CD4-positive, alpha-beta memory T cell (primary cell): ENCODE measurements at places on chromosomes 16 and 17. TPM values are rescaled to one million over a fixed set of nuclear protein-coding genes. Genes with fewer than 3 reads are reported as not detected.

- peak overlapping the region; percentile 81 for H3K27ac ChIP-seq
- H3K36me3 ChIP-seq, result no peaks in the 10 kb centered on the region
- H3K4me1 ChIP-seq, result peaks cover 29% of the 10 kb centered on the region
- peak; percentile 81 for DNase-seq
- peak overlapping the region; percentile 67 for H3K4me3 ChIP-seq
- H3K27me3 ChIP-seq, result no peaks in the 10 kb centered on the region
Measured at GRCh38 chr17:59105852-59106462, 723 bp downstream of the TRIM37 start.

The CPNE7 gene
- 4.0 TPM for total RNA-seq

DNA sequence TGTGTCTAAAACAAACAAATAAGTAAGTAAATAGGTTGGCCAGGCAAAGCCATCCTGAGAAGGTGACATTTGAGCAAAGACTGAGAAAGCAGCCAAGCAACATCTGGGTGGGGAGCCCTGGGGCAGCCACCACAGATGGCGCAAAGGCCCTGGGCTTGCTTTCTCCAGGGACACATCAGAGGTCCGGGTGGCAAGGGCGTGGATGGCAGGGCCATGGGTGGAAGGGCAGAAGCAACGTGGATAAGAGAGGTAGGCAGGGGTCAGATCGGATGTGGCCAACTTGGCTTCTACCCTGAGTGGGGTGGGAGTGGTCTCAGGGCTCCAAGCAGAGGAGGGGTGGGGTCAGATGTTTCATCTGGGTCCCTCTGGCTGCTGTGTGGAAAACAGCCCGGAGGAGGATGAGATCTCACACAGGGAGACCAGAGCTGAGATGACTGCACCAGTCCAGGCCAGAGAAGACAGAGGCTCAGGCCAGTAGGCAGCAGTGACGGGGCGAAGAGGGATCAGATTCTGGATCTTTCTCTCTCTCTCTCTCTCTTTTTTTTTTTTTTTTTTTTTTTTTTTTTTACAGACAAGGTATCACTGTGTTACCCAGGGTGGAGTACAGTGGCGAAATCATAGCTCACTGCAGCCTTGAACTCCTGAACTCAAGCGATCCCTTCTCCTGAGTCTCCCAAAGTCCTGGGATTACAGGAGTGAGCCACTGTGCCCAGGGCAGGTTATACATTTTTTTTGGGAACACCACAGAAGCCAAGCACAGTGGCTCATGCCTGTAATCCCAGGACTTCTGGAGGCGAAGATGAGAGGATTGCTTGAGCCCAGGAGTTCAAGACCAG is 6.1 kb upstream of the SPN start:
- no peak for DNase-seq
- H3K4me1 ChIP-seq, result peaks cover 33% of the 10 kb centered on the region
- no peaks in the 10 kb centered on the region for H3K36me3 ChIP-seq
- no peak overlapping the region for H3K4me3 ChIP-seq
- H3K27me3 ChIP-seq, result no peaks in the 10 kb centered on the region

DNA sequence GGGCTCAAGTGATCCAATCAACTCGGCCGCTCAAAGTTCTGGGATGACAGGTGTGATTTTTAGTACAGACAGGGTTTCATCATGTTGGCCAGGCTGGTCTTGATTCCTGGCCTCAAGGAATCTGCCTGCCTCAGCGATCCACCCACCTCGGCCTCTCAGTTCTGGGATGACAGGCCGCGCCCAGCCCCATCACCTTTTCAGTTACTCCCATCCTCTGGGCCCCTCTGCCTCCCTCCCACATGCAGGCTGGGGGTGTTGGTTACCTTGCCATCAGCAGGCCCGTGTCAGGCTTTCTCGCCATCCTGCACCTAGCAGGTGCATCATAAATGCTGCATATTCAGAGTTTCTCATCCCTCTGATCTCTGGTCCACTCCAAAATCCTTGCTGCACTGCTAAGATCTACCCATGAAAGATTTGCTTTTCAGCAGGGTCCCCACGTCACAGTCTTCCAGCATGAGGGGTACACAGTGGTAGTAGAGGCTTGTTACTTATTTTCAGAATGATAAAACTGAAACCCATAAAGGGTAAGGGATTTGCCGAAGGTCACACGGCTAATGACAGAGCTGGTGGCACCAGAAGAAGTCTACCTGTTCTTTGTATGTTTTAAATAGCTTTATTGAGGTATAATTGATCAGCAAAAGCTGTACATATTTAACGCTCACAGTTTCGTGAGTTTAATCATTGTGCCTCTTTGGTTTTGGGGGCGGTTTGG is 16.6 kb downstream of the PMM2 start:
- H3K27me3 ChIP-seq, result no peaks in the 10 kb centered on the region
- peaks cover 71% of the 10 kb centered on the region for H3K36me3 ChIP-seq
- peaks cover 13% of the 10 kb centered on the region for H3K4me1 ChIP-seq
- H3K27ac ChIP-seq, result no peak overlapping the region
- DNase-seq, result no peak

DNA sequence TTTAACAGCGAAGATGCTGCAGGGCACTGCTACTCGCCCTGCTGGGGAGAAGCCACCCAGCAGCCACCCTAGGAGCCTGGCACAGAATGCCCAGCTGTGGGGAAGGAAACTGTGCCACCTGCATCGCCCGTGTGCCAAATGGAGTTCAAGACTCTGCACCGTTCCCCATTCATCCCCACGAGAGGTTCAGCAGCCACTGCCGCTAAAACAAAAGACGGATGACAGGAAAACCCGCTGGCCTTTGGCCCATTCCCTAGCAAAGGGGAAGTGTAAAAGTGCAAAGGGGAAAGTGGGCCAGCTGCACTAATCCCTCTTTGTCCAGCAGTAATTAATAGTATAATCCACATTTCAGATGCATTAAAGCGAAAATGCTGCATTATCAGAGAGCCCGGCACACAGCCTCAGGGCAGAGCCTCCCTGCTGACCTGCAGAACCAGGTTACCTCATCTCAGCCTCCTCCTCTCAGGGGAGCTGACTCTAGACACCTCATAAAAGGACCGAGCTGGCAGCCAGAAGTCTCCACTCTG is 37.7 kb downstream of the ZFHX3 start:
- no peaks in the 10 kb centered on the region for H3K36me3 ChIP-seq
- H3K4me3 ChIP-seq, result no peak overlapping the region
- H3K27me3 ChIP-seq, result no peaks in the 10 kb centered on the region
- H3K27ac ChIP-seq, result no peak overlapping the region
- no peak for DNase-seq

The ST6GALNAC1 gene
- 12.7 TPM for total RNA-seq

GRCh38 chr16:78552106-78552675 is 452.7 kb downstream of the WWOX start:
- H3K27ac ChIP-seq, result no peak overlapping the region
- H3K4me1 ChIP-seq, result no peaks in the 10 kb centered on the region
- no peaks in the 10 kb centered on the region for H3K27me3 ChIP-seq

The KRTAP4-6 gene
- not detected for total RNA-seq

GRCh38 chr16:58038219-58038641 is 12.7 kb downstream of the MMP15 start:
- DNase-seq, result no peak
- no peak overlapping the region for H3K4me3 ChIP-seq
- H3K27me3 ChIP-seq, result no peaks in the 10 kb centered on the region
- no peaks in the 10 kb centered on the region for H3K36me3 ChIP-seq

The CCDC92B gene
- 0.32 TPM for total RNA-seq

DNA sequence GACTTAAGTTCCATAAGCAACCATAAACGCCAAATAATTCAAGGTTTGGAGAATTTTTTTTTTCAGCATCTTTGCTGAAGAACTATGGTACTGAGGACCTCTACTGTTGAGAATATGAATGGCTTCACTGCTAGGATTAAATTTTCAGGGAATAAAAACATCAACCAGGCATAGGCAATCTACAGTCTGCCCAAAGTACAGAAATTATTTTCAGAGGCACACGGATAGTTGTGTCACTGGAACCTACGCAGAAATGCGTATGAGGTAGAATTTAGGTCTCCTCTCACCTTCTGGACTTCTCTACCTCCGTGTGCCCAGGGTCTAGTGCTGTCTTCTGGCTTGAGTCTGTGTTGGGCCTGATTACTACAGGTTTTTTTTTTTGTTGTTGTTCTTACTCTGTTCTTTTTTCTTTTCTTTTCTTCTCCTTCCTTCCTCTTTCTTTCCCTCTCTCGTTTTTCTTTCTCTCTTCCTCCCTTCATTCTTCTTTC is 39.7 kb downstream of the NACA2 start:
- DNase-seq, result no peak
- no peak overlapping the region for H3K27ac ChIP-seq
- no peaks in the 10 kb centered on the region for H3K4me1 ChIP-seq
- H3K36me3 ChIP-seq, result no peaks in the 10 kb centered on the region
- H3K4me3 ChIP-seq, result no peak overlapping the region
- peaks cover 3% of the 10 kb centered on the region for H3K27me3 ChIP-seq

- no peak overlapping the region for H3K4me3 ChIP-seq
- H3K36me3 ChIP-seq, result no peaks in the 10 kb centered on the region
- H3K27me3 ChIP-seq, result peaks cover 5% of the 10 kb centered on the region
- H3K27ac ChIP-seq, result no peak overlapping the region
- peaks cover 26% of the 10 kb centered on the region for H3K4me1 ChIP-seq
Measured at GRCh38 chr16:58497935-58498334, 2.0 kb upstream of the NDRG4 start.

DNA sequence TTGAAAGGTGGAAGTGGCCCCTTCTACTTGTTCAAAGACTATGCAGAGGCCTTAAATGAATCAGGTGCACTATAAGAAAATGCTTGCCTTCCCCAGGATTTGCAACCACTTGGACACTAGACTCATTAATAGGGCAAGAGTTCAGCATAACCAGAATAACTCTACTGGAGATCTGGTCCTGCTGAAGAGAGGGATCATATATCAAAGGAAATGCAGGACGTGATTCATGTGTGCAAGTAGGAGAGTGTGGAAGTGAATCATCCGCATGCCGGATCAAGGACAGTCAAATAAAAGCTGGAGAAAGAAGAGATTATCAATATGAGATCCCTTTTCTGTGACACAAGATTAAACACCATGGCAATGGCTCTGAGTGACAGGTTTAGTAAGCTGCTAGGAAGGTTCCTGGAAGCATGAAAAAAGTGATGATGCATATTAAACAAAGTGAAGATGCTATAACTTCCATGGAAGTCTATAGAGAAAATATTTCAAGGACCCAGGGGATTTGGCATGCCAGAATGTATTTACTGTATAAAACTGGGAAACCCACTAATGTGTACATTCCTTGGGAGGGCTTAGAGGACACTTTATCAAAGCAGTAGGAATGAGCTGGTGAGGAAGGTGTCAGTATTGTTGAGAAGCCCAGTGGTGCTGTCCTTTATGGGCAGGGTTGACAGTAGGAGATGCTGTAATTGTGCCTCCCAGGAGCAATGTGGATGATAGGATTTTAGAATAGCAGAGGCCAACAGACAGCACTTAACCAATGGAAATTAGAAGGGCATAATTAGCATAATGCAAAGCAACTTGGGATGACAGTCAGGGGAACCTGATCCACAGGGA is 133.1 kb downstream of the ABCA8 start:
- H3K27ac ChIP-seq, result no peak overlapping the region
- no peaks in the 10 kb centered on the region for H3K36me3 ChIP-seq
- H3K27me3 ChIP-seq, result no peaks in the 10 kb centered on the region
- no peak for DNase-seq
- H3K4me1 ChIP-seq, result no peaks in the 10 kb centered on the region

- no peak overlapping the region for H3K27ac ChIP-seq
- H3K36me3 ChIP-seq, result peaks cover 5% of the 10 kb centered on the region
- DNase-seq, result no peak
- H3K27me3 ChIP-seq, result no peaks in the 10 kb centered on the region
Measured at GRCh38 chr17:3033741-3034577, 29.4 kb downstream of the OR1D5 start.

The CSH1 gene
- not detected for total RNA-seq

The ABCA8 gene
- not detected for total RNA-seq

The GCGR gene
- not detected for total RNA-seq

GRCh38 chr16:30491744-30492308 is 19.3 kb downstream of the ITGAL start:
- peaks cover 67% of the 10 kb centered on the region for H3K36me3 ChIP-seq
- peak; percentile 72 for DNase-seq
- no peaks in the 10 kb centered on the region for H3K27me3 ChIP-seq
- peaks cover 25% of the 10 kb centered on the region for H3K4me1 ChIP-seq
- no peak overlapping the region for H3K27ac ChIP-seq
- no peak overlapping the region for H3K4me3 ChIP-seq

DNA sequence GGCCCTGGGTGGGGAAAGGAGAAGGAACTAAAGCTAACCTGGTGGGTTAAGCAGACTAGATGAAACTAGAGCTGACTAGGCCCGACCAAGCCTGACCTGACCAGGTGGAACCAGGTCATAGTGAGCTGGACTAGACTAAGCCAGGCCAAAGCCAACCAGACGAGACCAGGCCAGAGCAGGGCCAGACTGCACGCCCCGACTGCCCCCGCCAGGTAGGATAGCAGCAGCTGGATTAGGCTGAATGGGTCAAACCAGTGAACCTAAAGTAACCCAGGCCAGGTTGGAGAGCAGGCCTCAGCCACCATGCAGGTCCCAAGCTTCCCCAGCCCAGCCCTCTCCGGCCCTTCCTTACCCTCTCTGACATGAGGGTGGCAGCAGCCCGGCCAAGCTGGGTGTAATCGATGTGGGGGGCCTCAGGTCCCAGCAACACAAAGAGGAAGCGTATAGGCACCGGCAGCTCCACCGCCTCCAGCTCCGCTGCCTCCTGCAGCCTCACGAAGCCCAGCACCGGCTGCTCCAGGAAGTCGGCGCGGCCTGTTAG is 9.1 kb downstream of the SLC4A1 start:
- no peak overlapping the region for H3K27ac ChIP-seq
- DNase-seq, result no peak
- H3K4me1 ChIP-seq, result no peaks in the 10 kb centered on the region
- H3K36me3 ChIP-seq, result no peaks in the 10 kb centered on the region

The CD19 gene
- total RNA-seq, result not detected
